ENCODE measurements at places on chromosomes 16 and 17.

- DNase-seq = no peak
Observed at GRCh38 chr16:59701963-59702930, 968.1 kb upstream of the GOT2 start.

DNA sequence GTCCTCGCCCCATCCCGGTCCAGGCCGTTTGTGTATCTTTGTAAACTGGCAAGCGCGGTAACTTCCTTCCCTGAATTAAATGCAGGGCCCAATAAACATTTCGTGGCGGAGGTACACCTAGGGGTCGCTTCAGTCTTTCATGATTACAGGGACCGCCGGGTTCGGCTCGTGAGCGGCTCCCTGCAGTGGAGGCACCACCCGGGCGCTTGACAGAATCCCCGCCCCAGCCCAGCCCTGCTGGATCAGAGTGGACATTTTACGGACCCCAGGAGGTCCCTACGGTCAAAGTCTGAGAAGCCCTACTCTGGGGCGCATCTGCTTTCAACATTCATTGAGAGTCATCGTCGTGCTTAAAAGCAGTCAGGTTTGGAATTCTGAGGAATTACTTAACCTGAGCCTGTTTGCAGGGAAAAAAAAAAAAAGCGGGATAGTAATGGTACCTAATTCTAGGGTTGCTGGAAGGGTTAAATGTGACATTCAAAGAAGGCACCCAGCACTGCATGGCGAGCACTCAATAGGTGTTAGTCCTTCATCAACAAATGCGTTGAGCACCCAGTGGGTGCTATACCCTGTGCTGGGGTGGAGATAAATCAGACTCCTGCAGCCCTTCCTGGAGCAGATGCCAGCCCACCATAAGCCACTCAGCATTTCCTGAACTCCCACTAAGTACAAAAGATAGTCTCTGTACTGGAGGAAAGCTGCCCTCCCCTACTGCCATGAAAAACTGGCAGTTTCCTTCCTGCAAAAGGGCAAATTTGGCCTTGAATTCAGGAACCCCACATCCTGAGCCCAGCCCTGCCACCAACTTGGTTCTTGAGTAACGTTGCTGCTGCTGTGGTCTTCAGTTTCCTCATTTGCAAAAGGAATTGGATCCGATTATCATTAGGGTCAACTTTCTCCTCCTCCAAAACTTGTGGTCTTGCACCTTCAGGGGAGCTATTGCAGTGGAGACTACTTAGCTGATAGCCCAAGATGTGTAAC lies 658 bp upstream of the DUSP3 start:
- no peak for DNase-seq

DNA sequence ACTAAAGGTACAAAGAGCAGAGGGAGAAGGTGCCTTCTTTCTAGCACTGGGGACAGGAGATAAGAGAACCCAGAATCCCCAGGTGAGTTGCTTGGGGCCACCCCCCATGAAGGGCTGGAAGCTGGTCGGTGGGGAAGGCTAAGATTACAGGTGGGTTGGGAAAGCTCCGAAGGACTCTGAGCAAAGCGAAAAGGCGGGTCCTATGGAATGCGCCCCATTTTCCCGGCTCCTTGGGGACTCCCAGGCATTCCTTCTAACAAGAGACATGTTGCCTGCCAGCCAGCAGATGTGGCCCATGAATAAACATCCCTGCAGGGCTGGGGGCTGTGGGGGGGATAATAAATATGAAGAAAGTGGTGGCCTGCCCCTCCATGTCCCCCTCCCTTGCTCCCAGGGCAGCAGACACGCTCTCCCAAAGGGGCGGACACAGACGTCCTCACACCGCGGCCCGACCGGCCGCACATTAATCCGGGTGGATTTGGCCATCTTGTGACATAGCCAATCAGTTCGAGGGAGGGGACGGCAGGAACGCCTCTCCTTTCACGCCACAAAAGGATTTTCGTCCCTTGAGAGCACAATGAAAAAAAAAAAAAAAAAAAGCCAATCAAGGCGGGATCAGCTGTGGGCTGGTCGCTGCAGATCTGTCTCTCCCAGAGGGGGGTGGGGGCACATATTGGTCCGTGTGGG lies 98.5 kb downstream of the SOX9 start:
- DNase-seq = no peak

- DNase-seq = no peak
Observed at GRCh38 chr17:56099649-56100048, 53.6 kb upstream of the ANKFN1 start.

DNA sequence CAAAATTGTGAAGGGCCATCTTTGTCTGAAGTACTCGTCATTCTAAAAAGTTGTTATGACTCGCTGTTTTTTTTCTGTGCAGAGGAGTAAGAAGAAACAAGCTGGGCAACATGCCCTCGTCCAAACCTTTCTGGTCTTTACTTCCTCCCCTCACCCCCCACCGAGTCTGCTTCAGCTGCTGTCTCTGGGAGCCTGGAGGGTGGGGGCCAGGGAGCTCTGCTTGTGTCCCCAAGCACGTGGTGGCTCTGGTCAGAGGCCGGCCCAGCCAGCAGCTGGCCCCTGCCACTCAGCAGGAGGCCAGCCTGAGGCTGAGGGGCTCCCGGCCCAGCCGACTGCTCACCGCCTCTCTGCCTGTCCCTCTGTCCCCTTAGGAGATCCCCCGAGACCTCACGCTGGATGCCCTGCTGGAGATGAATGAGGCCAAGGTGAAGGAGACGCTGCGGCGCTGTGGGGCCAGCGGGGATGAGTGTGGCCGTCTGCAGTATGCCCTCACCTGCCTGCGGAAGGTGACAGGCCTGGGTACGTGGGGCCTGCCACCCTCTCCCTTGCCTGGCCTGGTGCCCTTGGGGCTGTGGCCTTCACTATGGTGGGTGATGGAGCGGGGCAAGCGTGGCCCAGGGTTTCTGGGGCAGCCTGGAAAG lies 53.7 kb upstream of the LGALS9 start:
- no peak for DNase-seq

- no peak for DNase-seq
Observed at GRCh38 chr16:15498427-15499175, 64.2 kb downstream of the BMERB1 start.

- no peak for DNase-seq
Observed at GRCh38 chr16:47905771-47906170, 250.0 kb downstream of the ABCC12 start.

DNA sequence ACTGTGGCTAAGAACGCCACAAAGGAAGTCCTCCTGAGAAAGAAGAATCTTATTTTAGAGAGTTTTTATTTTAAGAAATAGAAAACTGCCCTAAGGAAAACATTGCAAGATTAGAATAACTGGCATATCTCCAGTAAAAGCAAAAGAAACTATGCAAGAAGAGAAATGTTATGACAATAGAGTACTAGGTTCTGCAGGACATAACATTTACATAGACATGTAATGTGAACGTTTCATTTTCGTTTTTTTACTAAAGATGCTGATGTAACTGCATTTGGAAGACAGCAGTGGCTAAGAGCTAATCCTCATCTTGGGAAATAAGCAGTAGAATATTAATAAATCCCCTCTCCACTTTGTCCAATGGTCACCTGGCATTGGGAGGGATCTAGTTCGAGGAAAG lies 7.8 kb upstream of the ASGR2 start:
- DNase-seq = no peak

DNA sequence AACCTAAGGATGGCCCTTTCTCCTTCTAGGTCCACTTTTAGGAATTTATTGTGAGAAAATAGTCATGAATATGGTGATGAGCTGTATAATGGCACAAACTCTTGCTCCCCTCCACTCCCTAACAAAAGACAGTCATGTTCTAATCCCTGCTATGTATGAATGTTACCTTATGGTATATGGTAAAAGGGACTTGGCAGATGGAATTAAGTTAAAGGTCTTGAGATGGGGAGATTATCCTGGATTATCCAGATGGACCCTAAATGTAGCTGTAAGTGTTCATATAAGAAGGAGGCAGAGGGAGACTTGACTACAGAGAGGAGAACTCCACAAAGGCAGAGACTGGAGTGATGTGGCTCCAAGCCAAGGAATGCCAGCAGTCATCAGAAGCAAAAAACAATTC lies 296.1 kb downstream of the SOX9 start:
- DNase-seq = no peak

- no peak for DNase-seq
Observed at GRCh38 chr16:17358846-17359245, 111.9 kb downstream of the XYLT1 start.

DNA sequence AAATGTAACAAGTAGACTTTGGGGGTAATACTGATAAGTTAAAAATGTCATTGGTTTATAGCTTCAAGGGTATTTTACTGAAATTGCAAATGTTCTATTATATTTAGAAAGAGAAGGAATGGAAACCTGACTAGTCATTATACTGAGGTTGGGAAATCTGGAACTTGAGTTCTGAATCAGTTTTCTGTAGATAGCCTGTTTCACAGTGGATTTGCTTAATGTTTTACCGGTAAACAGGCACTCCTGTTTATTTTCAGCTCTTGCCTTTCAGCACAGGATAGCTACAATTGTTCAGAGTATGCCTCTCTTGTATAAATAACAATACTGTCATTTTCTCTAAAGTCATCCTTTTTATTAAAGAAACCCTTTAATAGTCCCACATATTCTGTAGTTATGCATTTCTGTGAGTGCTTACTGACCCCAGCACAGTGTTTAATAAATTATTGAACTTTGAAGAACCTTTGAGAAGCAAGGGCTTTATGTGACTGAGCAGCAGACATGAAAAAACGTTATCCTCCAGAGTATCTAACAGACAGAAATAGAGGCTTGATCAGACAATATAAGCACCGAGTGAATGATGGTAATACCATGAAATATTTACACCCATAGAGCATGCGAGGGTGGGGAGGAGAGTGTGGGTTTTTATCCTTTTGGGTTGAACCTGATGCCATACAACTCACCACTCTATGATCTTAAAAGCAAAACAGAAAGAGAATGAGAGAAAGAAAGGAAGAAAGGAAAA lies 58.2 kb downstream of the FTO start:
- no peak for DNase-seq

DNA sequence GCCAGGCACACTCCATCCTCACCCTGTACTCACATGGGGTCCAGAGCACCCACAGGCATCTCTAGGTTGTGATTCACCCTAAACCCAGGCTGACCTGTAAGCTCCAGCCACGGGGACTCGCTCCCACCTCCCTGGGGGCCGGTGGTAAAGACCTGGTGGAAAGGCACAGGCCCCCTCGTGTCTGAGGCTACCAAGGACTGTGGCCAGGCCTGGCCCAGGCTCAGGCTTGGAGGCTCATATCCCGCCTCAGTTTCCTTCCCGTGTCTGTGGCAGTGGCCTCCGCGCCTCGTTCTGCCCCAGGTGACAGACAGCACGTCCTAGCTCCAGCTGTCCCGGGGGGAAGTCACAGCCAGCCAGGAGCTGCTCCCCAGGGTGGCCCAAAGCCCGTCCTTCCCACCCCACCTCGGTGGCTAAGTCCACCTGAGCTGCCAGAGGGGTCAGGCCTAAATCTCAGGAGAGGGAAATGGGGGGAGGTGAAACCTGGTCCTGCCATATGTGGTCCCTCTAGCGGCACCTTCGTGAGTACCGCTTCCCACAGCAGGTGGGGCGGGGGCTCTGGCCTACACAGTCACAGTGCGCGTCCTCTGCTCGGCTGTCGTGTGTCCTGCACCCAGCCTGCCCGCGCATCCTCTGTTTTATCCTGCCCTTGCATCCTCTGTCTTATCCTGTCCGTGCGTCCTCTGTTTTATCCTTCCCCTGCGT lies 12.6 kb downstream of the CDH15 start:
- no peak for DNase-seq

- no peak for DNase-seq
Observed at GRCh38 chr17:42843358-42843934, 934 bp upstream of the AOC2 start.

- no peak for DNase-seq
Observed at GRCh38 chr17:78708510-78708973, 73.5 kb downstream of the CYTH1 start.

DNA sequence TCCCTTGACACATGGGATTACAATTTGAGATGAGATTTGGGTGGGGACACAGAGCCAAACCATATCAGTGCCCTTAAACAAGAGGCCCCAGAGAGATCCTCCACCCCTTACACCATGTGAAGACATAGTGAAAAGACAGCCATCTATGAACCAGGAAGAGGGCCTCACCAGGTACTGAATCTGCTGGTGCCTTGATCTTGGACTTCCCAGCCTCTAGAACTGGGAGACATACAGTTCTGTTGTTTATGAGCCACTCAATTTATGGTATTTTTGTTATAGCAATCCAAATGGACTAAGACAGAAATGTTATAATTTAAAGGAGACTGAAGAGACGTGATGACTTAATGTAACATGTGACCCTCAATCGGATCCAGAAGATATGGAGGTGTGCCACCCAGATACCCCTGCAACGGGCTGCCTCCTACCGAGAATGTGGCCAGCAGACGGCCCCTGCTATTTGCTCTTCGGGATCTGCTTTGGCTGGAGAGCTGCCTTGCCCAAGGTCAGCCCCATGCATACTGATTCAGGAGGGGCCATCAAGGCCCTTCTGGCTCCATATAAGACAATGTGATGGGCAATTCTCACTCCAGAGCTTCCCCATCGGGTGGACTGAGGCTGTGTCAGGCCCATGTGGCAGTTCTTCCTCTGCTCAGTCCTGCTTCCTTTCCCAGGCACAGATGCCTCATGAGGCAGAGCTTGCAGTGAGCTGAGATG lies 80.6 kb downstream of the NETO2 start:
- DNase-seq = no peak

DNA sequence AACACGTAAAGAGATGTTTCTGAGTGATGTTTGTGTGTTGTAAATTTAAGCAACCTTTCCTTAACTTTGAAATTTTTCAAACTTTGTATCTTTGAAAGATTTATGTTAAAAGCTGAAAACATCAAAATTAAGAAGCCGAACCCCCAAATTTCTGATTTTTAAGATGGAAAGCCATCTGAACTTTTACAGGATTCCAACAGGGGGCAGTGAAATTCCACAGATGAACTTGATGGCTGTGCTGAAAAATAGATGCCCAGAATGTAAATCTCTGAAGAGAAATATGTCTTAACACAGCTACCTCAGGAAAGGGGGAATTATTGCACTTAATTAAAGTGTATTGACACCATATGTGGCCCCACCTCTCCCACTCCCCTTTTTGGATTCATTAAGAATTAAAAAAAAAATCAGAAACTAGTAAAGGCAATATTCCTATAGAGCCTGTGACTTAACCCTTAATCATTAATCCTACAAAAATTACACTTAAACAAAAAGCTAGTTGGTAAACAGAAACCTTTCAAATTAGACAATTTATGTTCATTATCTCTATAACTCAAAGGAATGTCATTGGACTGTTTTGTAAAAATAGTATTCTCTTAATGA lies 597.9 kb downstream of the KCNJ2 start:
- DNase-seq = no peak

- DNase-seq = no peak
Observed at GRCh38 chr17:10033959-10034358, 128.9 kb upstream of the RCVRN start.

GRCh38 chr17:81142301-81143199 lies 22.8 kb upstream of the PVALEF start:
- peak; percentile 30 for DNase-seq

Data from activated T-helper 1 cell treated with anti-CD3 and anti-CD28 coated beads, Interleukin-2, amount 50 U/mL, for 16 hours (primary cell).